H9 (cell line): ENCODE measurements at places on chromosomes 6 and 20. TPM values are rescaled to one million over a fixed set of nuclear protein-coding genes. Genes with fewer than 3 reads are reported as not detected.
A peak's percentile ranks its signal among the peaks of the same experiment; 100 is the strongest.

PSORS1C1 gene
- 0.48 TPM in 2 replicates for total RNA-seq

HCRTR2 gene
- total RNA-seq = not detected in 2 replicates

DNA sequence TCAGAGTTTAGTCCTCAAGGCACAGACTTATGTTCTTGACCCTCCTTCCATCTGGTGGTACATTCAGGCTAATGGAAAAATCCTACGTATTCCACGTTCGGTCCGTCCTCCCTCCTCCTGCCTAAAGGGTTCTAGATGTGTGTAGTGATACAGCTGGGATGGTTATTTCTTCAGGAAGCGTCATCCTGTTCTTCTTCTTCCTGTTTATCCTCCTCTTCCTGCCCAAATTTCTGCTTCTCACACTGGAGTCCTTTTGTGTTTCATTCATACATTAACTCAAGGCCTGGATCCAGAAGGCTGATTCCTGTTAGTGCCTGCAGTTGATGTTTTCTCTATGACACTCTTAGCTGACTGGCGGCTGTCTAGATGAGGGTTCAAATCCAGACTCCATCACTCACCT, 16.8 kb upstream of the UNC93A start:
- no peaks in the 10 kb centered on the region for H3K36me3 ChIP-seq
- no peak overlapping the region for H3K27ac ChIP-seq
- H3K27me3 ChIP-seq = no peaks in the 10 kb centered on the region
- DNase-seq = no peak
- no peaks in the 10 kb centered on the region; the same call in 1 of the 2 replicates for H3K4me1 ChIP-seq

RIPOR3 gene
- 0.46 and 0.48 TPM in 2 replicates for total RNA-seq

DNA sequence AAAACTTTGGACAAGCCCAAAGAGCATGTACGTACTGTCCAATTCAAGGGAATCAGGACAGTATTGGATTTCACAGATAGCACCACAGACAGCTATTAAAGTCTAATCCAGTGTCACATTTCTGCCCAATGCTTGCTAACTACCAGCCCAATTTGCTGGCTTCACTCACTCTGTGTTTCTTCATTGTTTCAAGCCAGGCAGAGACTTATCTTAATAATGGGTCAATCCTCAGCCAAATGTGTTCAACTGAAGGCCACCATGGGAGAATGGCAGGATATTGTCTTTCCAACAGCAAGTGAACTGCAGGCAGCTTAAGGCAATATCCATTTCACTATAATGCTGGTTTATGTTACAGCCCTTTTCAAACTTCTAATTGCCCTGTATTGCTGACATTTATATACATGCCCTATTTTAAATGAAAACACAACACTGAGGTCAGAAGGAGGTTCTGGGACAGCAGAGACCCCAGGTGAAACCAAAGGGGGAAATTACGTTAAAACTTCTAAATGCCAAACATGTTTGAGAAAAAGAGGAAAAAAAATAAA, 142.1 kb upstream of the RSPO3 start:
- no peak for DNase-seq
- H3K36me3 ChIP-seq = no peaks in the 10 kb centered on the region
- H3K27ac ChIP-seq = no peak overlapping the region

FAM209B gene
- 0.33 and 0.92 TPM in 2 replicates for total RNA-seq

HLA-DQB1 gene
- 39.2 and 41.0 TPM in 2 replicates for total RNA-seq

GRCh38 chr6:43838276-43839036, 68.4 kb downstream of the VEGFA start:
- no peaks in the 10 kb centered on the region for H3K27me3 ChIP-seq
- peak; percentile 56 for DNase-seq
- peaks cover 5% of the 10 kb centered on the region; the same call in 1 of the 2 replicates for H3K4me1 ChIP-seq
- H3K36me3 ChIP-seq = no peaks in the 10 kb centered on the region
